T-helper 22 cell (primary cell): ENCODE measurements at places on chromosomes 12 and 14.

GRCh38 chr14:59301354-59301753 lies 112.9 kb downstream of the DAAM1 start:
- no peak for DNase-seq

DNA sequence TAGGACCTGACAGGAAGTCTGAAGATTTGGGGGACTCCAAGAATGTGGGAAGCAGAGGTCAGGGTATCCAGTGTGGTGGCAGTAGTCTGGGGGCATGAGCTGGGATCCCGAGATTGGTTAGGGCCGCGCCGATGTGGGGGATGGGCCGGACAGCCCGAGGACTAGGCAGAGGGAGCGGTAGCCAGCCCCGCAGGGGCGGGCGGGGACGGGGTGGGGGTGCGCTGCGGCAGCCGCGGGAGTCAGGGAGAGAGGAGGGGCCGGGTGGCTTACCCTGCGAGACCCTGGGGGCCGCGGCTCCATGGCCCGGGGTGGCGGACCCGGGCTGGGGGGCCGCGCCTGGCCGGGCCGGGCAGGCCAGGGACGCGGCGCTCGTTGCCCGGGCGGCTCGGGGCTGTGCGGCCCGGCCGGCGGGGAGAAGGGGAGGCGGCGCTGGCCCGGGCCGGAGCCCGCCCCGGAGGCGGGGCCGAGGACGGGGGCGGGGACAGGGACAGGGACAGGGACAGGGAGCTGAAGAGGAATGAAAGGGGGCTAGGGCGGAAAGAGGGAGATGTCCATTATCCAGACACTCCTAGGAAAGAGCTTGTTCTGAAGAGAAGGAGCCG lies 5.6 kb downstream of the ZNF385A start:
- no peak for DNase-seq

DNA sequence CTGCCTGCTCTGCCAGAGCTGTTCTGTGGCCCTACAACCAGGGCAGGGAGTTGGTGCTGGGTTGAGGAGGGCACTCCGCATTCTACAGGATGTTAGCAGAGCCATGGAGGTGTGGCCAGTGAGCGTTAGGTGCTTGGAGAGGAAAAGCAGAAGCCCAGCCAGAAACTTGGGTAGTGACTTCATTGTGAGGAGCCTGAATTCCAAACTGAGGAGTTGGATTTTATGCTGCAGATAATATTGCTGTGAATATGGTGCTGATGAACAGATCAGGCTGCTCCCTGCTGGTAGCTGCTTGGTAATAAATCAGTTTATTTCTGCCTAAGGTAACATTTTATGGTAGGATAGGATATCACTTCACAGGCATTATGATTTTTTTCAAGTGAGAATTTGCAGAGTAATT lies 7.1 kb upstream of the CCDC175 start:
- no peak for DNase-seq

GRCh38 chr12:75717902-75718301 lies 206.5 kb upstream of the KRR1 start:
- DNase-seq: no peak

GRCh38 chr14:50064993-50065392 lies 51.4 kb downstream of the VCPKMT start:
- peak; percentile 46 for DNase-seq

GRCh38 chr12:3416670-3417069 lies 74.3 kb upstream of the PRMT8 start:
- DNase-seq: no peak

DNA sequence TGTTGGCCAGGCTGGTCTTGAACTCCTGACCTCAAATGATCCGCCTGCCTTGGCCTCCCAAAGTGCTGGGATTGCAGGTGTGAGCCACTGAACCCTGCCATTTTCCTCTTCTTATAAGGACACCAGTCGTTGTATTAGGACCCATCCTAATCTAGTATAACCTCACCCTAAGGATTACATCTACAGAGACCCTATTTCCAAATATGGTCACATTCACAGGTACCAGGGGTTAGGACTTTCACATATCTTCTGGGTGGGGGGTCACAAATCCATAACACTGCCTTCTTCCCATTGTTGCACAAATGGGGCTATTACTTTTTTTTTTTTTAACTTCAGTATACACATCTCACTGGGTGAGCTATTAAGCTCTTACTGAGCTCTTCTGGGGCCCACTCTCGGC lies 38.6 kb downstream of the ARF6 start:
- no peak for DNase-seq

GRCh38 chr12:71312768-71313403 lies 126.7 kb upstream of the LGR5 start:
- no peak for DNase-seq

DNA sequence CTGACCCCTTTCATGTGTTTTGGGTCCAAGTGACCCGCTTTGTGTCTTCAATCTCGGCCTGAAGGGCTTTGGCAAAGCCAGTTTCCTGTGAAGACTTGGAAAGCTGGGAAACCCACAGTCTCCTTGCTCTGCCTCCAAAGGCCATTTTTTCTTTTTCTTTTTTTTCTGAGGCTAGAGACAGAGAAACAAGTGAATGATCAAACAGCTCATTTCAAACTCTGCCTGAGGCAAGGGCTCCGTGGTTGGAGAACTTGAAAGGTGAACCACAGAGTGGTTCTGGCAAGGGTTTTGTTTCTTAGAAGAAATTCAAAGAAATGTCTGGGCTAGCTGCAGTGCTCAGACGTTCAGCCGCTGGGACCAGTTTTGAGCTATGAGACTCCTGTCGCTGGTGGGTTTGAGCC lies 62.7 kb downstream of the ERH start:
- DNase-seq: no peak

GRCh38 chr14:71203306-71203705 lies 296.0 kb downstream of the PCNX1 start:
- no peak for DNase-seq

DNA sequence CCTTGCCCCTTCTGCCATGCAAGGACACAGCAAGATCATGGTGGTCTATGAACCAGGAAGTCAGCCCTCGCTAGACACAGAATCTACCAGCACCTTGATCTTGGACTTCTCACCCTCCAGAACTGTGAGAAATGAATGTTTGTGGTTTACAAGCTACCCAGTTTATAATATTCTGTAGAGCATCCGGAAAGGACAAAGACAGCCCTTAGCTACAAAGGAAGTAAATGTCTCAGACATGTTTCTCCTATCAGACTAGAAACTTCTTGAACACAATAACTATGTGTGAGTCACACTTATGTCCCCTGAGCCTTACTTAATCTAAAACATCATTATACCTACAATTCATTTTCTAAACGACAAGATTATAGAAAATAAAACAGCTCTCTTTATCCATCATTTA lies 176.7 kb downstream of the KLHL28 start:
- no peak for DNase-seq

DNA sequence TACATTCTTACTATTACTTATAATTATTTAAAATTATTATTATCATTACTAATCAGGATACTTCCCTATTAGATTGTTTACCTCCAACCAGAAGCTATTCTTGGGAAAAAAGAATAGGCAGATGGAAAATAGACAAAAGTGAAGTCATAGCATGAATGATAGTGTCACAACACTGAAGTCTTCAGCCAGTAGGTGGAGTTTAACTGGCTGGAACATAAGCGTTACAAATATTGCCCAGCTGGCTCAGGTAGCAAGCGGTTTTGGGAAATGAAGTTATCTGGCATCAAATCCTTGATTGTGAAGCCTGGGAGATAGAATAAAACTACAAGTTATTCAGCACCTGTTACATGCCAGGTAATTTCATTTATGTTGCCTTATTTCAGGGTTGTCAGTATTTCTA lies 762.9 kb downstream of the C12orf50 start:
- DNase-seq: no peak

GRCh38 chr12:103548622-103549601 lies 38.2 kb upstream of the STAB2 start:
- peak; percentile 2 for DNase-seq

GRCh38 chr14:61703342-61704129 lies 8.2 kb downstream of the HIF1A start:
- DNase-seq: no peak

- DNase-seq: no peak
Observed at GRCh38 chr14:101687756-101688546, 73.6 kb upstream of the PPP2R5C start.

DNA sequence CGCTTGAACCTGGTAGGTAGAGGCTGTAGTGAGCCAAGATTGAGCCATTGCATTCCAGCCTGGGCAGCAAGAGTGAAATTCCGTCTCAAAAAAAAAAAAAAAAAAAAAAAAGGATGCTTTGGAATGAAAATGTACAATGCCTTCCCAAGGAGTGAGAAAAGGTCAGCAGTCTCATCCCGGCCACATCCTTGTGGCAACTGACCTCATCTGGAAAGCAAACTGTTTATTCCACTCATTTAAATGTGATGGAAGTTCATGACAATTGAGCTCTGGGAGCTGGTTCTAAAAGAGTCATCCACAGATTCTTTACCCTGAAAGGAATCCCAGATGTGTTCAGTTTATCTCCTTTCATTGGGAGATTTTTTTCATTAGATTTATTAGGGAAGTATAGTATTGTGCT lies 19.4 kb upstream of the LIMA1 start:
- DNase-seq: no peak

DNA sequence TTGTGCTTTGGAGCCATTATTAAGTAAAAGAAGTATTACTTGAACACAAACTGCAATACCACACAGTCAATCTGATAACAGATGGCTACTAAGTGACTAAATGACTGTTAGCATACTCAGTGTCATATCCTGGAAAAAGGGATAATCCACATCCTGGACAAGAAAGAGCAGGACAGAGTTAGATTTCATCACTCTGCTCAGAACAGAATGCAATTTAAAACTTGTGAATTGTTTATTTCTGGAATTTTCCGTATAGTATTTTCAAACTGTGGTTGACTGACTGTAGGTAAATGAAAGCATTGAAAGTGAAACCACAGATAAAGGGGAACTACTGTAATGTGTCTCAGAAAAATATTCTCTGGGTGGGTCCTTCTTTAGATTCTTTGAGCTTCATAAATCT lies 458.8 kb downstream of the TMEM117 start:
- no peak for DNase-seq
